ENCODE measurements at places on chromosomes 7 and 10. TPM values are rescaled to one million over a fixed set of nuclear protein-coding genes. Genes with fewer than 3 reads are reported as not detected.

DNA sequence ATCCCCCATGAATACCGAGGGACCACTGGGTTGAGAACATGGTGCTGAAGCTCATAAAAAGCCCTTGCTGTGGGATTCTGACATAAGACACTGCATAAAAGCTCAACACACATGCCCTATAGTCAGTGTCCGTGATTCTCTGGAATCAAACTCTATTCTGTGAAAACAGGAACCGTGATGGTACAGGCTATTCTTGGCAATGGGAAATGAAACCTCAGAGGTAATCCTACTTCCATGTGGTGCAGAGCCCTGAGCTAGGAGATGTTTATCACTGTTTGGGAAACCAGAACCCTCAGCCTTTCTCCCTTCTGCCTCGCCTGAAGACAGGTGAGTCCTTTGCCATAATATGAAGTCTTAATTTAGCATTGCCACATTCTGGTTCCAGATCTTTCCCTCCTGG lies 80.8 kb upstream of the PRSS1 start:
- no peak for DNase-seq

DNA sequence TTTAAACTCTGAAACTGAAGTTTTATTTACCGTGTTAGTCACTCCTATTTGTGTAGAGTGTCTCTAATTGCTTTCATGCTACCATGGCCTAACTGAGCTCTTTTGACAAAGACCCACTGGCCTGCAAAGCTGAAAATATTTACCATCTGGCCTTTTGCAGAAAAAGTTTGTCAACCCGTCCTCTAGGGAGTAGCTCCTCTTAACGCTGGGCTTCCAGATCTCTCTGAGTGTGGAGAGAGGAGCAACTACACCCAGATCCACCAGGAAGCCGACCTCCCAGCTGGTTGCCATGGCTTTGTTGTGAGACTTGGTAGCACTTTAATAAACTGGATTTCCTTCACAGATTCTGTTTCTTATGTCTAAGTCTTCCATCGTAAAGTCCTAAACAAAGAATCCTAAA lies 4.2 kb upstream of the C10orf71 start:
- no peak for DNase-seq

DNA sequence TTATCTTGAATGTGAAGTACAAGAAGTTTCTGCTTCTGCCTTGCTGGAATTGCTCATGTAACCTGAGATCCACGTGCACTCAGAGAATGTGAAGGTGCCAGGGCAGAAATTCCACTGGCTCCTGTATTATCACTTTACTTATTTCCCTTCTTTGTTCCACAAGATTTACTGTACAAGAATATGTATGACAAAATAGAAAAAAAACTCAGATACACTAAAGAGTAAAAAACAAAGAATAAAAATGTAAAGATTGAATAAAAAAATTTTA lies 43.0 kb downstream of the PLCE1 start:
- DNase-seq = no peak

DNA sequence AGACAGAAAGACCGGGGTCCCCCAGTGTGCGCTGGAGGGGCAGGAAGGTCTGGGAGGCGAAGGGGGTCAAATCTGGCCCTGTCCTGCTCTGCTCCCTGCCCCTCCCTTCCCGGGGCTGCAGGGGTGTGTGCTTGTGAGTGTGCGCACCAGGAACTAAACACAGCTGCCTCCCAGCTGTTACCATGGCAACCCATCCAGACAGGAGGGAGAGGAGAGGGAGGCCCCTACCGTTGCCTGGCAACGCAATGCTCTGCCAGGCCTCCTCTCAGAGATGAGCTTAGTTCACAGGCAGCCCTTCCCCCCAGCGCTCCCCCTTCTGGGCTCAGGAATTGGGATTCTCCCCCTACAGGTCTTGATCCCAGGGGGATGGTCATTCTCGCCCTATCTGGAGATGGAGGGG lies 6.1 kb downstream of the NYAP1 start:
- DNase-seq = peak; percentile 82

DNA sequence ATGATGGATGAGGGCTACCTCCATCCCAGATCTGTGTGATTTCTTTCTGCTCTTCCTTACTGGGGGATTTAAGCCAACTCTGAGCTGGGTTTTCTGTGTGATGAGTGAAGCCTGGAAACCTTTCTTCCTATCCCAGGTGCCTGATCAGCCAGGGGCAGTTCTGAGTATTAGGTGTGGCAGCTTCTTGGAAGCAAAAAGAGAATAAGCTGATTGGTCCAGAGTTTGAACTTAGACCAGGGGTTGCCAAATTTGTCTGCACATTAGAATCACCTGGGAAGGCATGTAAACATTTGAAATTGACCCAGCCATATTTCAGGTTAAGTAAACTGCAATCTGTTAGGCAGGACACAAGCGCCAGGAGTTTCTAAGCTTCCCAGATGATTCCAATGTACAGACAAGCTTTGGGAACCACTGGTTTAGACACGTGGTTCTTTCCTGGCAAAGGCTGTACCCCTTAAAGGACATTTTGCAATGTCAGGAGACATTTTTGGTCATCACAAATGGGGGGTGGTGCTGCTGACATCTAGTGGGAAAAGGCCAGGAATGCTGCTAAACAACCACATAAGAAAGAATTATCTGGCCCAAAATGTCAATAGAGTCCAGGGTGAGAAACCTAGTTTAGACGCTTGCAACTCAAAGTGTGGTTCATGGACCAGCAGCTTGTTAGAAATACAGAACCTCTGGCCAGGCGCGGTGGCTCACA lies 160.5 kb upstream of the GHITM start:
- no peak for DNase-seq

CALML5 gene
- total RNA-seq = not detected

DNA sequence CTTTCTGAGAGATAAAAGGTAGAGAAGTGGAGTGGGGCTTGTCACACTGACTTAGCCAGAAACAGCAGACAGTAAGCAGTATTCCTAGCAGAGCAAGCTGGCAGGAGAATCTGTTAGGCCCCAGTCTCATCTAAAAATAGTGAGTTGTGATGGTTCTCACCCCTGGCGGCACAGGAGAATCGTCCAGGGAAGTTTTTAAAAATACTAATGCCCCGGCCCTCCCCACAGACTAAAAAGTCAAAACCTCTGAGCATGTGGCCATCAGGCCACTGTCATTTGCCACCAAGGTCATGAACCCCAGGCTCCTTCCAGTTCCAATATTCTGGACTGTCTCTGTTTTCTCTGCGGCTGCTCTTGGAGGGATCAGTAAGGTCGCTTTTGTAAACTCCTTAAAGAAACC lies 34.0 kb downstream of the LYZL1 start:
- no peak for DNase-seq

DNA sequence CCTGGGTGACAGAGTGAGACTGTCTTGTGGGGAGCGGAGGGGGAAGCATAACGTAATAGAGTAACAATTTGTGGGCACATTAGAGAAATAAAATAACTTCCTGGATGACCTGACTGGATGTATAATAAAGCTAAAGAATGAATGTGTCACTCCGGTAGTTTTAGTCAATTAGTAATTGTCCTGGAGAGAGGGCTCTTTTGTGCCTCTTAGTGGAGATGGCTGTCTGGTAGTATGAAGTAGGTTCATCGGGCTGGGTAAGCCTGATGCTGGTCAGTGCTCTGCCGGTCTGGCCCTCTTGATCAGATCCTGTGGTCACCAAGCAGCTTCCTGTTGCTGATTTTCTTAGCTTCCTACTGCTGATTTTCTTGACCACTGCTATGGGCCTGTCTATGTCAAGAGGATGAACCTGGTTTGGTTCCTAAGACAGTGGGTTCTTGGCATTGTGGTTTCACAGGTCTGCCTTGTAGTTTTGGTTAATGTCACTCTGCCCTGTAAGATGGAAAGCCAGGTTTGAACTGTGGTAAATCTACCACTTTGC lies 34.1 kb downstream of the ZRANB1 start:
- no peak for DNase-seq

SAP25 gene
- total RNA-seq = 9.2 TPM

TACR2 gene
- not detected for total RNA-seq

GRCh38 chr7:91713669-91714068 lies 166.8 kb downstream of the MTERF1 start:
- DNase-seq = no peak

DNA sequence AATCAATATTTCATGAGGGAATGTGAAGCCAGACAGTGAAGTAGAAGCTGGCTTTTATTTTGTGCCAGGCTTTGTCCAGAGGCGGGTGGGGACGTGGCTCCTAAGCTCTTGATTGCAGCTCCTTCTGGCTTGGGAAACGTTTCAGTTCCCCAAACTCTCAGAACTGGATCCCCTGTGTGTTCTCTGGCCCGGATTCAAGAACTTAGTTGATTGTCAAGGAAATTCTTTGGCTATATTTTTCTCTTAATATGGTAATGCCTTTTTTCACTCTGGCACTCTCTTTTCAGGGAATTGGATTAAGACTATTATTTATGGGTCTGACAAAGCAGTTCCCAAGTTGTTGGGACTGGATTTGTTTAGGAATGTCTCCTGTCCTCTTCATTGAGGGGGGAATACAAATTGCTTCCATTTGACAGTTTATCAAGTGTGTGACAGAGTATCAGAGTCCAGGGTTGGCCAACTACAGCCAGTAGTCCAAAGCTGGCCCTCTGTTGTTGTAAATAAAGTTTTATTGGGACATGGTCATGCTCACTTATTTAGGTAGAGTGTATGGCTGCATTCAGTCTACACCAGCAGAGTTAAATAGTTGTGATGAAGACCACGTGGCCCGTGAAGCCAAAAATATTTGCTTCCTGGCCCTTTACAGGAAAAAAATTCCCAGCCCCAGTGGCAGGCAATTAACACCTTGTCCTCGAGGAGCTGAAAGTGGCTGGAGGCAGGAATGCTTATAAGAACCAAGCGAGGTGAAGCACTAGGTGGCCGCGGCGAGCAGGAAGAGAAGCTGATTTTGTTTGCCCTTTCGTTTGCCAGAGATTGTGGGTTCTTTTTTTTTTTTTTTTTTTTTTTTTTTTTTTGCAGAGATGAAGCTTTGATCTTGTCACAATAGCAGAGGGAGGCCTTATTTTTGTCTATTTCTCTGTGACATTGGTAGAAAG lies 34.3 kb downstream of the HTRA1 start:
- peak; percentile 59 for DNase-seq

SPDYE6 gene
- not detected for total RNA-seq

OGDHL gene
- total RNA-seq = 0.89 TPM

- DNase-seq = no peak
Measured at GRCh38 chr7:76515999-76516443, 5.7 kb downstream of the UPK3B start.

ENO4 gene
- not detected for total RNA-seq

KCP gene
- total RNA-seq = 0.17 TPM

DNA sequence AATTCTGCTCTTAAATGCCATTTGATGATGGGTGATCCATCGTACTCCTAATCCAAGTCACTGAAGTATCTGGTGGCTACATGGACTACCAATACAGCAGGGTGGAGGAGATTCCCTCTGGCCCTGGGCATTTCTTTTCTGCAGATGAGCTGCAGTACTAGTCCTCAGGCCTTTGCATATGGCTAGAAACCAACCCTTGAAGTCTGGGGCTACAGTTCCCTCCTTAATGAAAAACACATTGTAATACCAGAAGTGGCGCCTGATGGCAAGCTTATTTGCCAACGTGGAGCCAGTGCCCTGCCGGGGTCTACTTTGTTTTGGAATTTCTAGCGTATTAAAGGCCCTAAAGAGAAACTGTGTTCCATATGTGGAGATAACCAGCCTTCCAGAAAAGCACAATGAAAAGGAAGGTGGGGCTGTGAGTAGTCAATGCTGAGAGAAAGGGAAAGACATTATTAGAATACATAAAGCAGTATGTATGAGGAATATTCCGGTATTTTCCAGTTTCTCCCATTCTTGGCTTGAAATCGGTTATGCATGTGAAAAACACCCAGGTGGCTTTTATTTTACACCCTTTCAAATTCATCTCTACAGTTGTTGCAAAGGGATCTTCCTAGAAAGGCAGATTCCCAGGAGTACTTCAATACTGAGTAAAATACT lies 368.8 kb downstream of the PRPF18 start:
- DNase-seq = no peak

DNA sequence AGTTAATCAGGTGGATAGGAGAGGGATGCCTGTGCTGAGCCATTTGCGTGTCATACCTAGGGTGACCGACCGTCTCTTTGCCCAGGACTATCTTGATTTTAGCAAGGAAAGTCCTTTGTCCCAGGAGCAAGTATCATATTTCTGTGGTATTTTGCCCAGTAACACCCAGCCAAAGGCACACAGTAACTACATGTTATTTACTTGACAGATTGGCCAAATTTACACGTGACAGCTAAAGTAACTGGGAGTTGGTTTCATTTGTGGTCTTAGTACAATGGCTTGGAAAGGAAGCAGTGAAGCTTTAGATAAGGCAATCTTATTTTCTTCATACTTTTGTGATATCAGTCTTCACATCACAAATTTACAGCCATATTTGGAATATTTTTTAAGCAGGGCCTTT lies 142.1 kb downstream of the JCAD start:
- DNase-seq = no peak

DNA sequence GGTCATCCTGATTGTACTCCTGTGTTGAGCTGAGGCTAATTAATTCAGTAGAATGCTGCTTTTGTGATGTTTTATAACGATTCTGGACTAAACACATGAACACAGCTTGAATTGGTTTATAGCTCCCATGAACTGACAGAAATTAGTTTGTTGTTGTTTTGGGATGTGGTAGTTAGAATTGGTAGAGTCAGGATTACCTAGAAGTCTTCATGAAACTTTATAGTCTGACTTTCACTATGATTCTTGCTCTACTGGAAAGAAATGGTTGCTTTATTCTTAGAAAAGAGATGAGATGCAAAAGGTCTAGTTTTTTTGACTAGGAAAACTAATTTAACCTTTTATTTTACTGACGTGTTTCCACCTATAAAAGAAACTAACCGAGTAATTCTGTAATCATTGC lies 23.4 kb upstream of the TRUB1 start:
- DNase-seq = no peak

DNA sequence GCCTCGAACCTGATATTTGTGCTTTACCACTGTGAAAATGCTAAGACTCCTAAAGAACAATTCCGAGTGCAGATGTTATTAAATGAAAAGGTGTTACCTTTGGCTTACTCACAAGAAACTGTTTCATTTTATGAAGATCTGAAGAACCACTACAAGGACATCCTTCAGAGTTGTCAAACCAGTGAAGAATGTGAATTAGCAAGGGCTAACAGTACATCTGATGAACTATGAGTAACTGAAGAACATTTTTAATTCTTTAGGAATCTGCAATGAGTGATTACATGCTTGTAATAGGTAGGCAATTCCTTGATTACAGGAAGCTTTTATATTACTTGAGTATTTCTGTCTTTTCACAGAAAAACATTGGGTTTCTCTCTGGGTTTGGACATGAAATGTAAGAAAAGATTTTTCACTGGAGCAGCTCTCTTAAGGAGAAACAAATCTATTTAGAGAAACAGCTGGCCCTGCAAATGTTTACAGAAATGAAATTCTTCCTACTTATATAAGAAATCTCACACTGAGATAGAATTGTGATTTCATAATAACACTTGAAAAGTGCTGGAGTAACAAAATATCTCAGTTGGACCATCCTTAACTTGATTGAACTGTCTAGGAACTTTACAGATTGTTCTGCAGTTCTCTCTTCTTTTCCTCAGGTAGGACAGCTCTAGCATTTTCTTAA lies 47.7 kb downstream of the MINPP1 start:
- no peak for DNase-seq

DNA sequence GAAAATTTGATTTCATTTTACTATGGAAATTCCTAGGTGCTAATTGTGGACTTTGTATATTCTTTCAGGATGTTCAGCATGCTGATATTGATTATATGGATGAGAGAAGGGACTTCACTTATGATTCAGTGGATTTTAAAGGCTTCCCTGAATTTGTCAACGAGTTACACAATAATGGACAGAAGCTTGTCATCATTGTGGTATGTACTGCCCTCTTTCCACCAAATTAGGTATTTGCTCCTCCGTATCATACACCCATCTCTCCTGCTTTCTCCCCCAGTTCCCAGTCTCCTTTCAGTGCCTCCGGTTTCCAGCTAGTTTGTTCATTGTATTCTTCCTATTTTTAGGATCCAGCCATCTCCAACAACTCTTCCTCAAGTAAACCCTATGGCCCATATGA lies 34.6 kb downstream of the MGAM start:
- DNase-seq = no peak

Measured in activated CD4-positive, alpha-beta T cell treated with anti-CD3 and anti-CD28 coated beads, Interleukin-2, amount 10 ng/mL, durations not matched to agents 24 days and 14 days (primary cell).